ENCODE measurements at places on chromosomes 4 and X.
A peak's percentile ranks its signal among the peaks of the same experiment; 100 is the strongest.

GRCh38 chr4:139963708-139964107, 190.3 kb downstream of the MAML3 start:
- no peak for DNase-seq

- DNase-seq: no peak
Measured at GRCh38 chr4:75321484-75321883, 192.7 kb downstream of the RCHY1 start.

GRCh38 chr4:17681281-17682221, 67.1 kb downstream of the MED28 start:
- DNase-seq: no peak

GRCh38 chrX:30153175-30153880, 62.0 kb upstream of the MAGEB2 start:
- no peak for DNase-seq

DNA sequence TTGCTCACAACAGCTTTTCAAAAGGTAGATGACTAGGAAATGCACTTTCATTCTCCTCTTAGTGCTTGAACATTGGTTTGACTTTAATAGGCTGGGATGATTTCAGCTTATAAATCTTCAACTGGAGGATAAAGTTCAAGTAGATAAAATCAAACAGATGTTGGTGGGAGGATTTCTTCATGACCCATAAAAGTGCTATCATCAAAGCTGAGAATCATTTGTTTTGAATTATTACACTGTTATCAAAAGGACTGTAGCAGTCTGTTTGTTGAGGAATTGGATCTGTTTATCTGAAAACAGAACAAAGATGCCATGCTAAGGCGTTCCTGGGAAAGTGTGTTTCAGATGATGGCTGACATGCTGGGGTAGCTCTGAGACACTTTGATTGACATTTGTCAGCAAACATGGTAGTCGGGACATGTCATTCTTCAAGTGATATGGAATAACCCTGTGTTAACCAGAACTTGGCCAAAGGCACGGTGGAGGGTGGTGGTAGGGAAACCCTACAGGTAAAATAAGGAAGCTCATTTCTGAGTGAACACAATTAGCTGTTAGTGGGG, 304.0 kb upstream of the PITX2 start:
- no peak for DNase-seq

DNA sequence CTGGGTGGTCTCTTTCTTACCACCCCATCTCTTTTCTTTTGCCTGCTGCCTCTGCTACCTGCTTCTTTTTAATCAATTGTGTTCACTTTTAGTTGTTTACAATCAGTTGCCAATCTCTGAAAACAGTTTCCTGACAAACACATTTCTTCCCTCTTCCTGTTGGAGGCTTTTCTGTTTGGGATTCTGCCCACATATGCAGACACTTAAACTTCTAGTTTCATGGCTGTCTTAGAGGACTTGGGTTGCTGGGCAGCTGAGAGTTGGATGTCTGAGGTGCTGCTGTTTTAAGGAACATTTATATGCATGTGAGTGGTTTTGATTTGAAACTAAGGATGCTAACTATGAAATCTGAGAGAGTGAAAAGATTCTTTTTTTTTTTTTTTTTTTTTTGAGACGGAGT, 112.3 kb upstream of the LIMCH1 start:
- no peak for DNase-seq

GRCh38 chr4:98775672-98776071, 117.3 kb upstream of the TSPAN5 start:
- no peak for DNase-seq

GRCh38 chrX:93985344-93986307, 311.6 kb downstream of the FAM133A start:
- DNase-seq: no peak

- no peak for DNase-seq
Measured at GRCh38 chr4:13496605-13497004, 12.5 kb upstream of the RAB28 start.

GRCh38 chr4:67674098-67674497, 26.9 kb downstream of the UBA6 start:
- no peak for DNase-seq

DNA sequence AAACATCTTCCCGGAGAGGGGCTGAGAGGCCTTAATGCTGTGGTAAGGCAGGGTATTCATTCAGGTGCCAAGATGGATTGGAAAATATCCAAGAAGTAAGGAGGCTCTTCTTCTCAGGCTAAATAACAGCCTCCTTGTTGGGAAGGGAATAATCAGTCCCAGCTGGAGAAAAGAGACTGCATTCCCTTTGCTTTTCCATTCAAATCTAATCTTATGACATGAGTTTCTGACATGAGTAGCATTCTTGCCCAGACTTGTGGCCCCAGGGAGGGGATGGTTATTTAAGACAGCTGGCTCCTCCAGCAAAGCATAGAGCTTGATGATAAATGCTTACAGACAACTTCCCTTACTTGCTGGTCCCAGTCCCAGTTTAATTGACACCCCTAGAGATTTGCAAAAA, 98.3 kb downstream of the DCLK2 start:
- no peak for DNase-seq

GRCh38 chr4:82194329-82194728, 179.5 kb downstream of the HNRNPD start:
- DNase-seq: no peak

DNA sequence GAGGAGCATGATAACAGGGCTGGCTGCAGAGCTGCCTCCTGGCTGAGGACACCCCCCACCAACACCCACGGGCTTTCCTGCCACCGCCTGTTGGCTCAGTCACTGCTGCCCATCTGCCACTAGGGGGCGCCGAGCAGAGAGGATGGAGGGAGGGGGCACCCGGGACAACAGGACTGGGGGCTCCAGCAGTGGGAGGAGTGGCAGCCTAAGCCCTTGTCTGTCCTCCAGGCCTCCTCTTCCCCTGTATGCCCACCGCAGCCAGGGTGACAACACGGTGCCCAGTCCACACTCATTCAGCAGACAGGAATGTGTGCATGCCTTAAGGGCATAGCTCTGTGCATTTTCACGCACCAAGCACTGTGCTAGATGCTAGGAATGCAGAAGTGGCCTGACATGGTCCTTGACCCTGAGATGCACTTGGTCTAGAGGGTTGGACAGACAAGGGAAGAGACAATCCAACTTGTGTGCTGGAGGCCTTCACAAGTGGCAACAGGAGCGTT, 149.9 kb downstream of the AMMECR1 start:
- peak; percentile 75 for DNase-seq

DNA sequence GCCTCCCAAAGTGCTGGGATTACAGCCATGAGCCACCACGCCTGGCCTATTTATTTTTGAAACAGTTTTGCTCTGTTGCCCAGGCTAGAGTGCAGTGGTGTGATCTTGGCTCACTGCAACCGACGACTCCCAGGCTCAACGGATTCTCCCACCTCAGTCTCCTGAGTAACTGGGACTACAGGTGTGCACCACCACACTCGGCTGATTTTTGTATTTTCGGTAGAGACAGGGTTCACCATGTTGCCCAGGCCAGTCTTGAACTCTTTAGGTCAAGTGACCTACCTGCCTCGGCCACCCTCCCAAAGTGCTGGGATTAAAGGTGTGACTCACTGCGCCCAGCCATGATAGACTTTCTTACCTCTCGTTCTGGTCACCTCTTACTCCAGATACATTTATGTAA, 124.0 kb downstream of the UBE2K start:
- no peak for DNase-seq

Measured in posterior cingulate gyrus (tissue), 11 donors.